ENCODE measurements at places on chromosomes 1 and 21. TPM values are rescaled to one million over a fixed set of nuclear protein-coding genes. Genes with fewer than 3 reads are reported as not detected.

GRCh38 chr1:165376041-165376810 is 19.7 kb upstream of the LMX1A start:
- H3K27ac ChIP-seq, result no peak overlapping the region
- no peaks in the 10 kb centered on the region for H3K36me3 ChIP-seq
- H3K27me3 ChIP-seq, result no peaks in the 10 kb centered on the region
- peak overlapping the region; percentile 68 for H3K4me3 ChIP-seq

DNA sequence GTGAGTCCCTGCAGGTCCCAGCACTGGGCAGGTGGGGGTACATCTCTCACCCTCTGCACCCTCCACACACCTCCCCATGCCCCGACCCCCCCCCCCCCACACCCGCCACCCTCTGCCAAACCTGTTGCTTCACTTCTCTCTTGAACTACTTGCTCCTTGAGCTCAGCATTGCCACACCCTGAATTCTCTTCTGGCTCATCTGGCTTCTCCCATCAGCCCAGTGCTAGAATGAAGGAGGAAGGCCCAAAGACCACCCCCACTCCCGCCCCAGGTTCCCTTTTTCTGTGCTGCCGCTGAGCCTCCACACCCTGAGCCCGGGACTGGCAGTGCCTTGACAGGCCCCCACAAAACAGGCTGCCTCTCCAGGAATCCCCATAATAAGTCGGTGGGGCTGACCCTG is 6.4 kb upstream of the TNNI1 start:
- no peak for DNase-seq
- H3K36me3 ChIP-seq, result no peaks in the 10 kb centered on the region
- H3K27me3 ChIP-seq, result no peaks in the 10 kb centered on the region
- no peaks in the 10 kb centered on the region for H3K4me1 ChIP-seq
- no peak overlapping the region for H3K4me3 ChIP-seq

GRCh38 chr1:110309767-110310166 is 29.4 kb upstream of the RBM15 start:
- no peaks in the 10 kb centered on the region for H3K27me3 ChIP-seq
- H3K4me3 ChIP-seq, result no peak overlapping the region
- DNase-seq, result no peak
- H3K27ac ChIP-seq, result no peak overlapping the region
- no peaks in the 10 kb centered on the region for H3K4me1 ChIP-seq

GRCh38 chr1:27332536-27333281 is 9.1 kb upstream of the SYTL1 start:
- no peak overlapping the region for H3K4me3 ChIP-seq
- H3K27ac ChIP-seq, result no peak overlapping the region
- DNase-seq, result no peak
- no peaks in the 10 kb centered on the region for H3K27me3 ChIP-seq

- H3K4me1 ChIP-seq, result no peaks in the 10 kb centered on the region
- no peaks in the 10 kb centered on the region for H3K36me3 ChIP-seq
- peak overlapping the region; percentile 68 for H3K4me3 ChIP-seq
- H3K27me3 ChIP-seq, result no peaks in the 10 kb centered on the region
- DNase-seq, result no peak
These were observed 41.4 kb downstream of the ZMYM1 start for GRCh38 chr1:35120458-35121133.

DNA sequence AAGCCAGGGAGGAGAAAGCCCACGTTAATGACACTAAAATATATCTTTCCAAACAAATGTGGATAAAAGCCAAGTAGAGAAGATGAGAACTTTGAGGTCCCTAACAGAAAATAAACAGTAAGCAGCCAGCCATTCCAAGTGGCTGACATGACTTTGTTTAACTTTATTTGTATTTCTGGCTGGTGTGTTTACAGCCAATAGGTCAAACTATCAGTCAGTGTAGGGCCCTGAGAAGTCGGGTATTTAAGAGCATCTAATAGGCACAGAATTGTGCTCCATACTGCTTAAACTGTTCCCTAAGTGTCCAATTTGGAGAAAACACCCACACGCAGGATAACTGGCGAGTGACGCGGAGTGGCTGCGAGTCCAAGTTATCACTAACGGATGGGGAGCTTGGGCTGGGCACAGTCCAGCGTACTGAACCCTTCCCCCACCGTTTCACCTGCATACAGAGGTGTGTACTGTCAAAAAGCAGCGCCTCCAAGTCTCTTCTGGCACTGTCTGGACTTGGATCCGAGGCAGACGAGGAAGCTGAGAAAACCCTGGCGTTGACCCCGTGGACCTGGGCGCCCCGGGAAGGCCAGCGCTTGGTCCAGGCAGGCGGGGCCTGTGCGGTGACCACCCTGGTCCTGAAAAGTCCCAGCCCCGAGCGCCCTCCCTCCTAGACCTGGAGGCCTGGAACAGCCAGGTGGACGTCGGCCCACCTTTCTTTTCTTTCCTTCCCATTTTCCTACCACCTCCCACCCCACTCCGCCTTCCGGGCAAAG is 662 bp upstream of the LGALS8 start:
- H3K36me3 ChIP-seq, result peaks cover 7% of the 10 kb centered on the region
- peaks cover 5% of the 10 kb centered on the region for H3K4me1 ChIP-seq
- no peak for DNase-seq

GRCh38 chr1:246875041-246876026 is 56.4 kb downstream of the AHCTF1 start:
- H3K27me3 ChIP-seq, result no peaks in the 10 kb centered on the region
- H3K36me3 ChIP-seq, result peaks cover 19% of the 10 kb centered on the region
- DNase-seq, result no peak
- no peak overlapping the region for H3K27ac ChIP-seq
- no peak overlapping the region for H3K4me3 ChIP-seq

DNA sequence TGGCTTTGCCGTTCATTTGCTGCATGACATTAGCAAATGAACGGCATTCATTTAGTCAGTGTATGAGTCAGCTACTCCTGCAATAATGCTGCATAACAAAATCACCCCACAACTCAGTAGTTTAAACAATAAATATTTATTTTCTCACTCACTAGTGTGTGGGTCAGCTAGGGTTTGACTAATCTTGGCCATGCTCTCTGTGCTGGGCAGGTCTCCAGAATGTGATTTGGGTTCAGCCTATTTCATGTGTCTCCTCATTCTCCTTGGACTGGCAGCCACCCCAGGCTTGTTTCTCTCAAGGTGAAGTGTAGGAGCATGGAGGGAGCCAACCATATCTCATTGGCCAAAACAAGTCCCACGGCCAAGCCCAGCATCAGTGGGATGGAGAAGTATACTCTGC is 104.3 kb downstream of the LACTBL1 start:
- DNase-seq, result no peak
- no peaks in the 10 kb centered on the region for H3K27me3 ChIP-seq
- peaks cover 6% of the 10 kb centered on the region for H3K4me1 ChIP-seq
- H3K4me3 ChIP-seq, result no peak overlapping the region
- no peak overlapping the region for H3K27ac ChIP-seq

DNA sequence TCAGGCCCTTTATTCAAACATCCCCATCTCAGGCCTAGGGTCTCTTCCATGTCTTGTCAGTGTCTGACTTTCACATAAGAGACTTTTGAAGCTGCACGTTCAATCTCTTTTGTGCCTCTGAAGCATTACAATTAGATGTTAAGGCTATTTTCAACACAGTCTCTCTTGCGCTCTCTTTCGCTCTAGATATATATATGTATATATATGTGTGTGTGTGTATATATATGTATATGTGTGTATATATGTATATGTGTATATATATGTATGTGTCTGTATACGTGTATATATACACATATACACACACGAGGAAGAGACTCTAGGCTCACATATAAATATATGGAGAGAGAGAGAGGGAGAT is 162.5 kb upstream of the RNPC3 start:
- H3K36me3 ChIP-seq, result no peaks in the 10 kb centered on the region
- no peak overlapping the region for H3K27ac ChIP-seq
- no peaks in the 10 kb centered on the region for H3K27me3 ChIP-seq
- no peaks in the 10 kb centered on the region for H3K4me1 ChIP-seq

GRCh38 chr1:183244466-183244865 is 58.4 kb downstream of the LAMC2 start:
- H3K27me3 ChIP-seq, result no peaks in the 10 kb centered on the region
- DNase-seq, result no peak
- H3K27ac ChIP-seq, result no peak overlapping the region
- peaks cover 14% of the 10 kb centered on the region for H3K4me1 ChIP-seq

DNA sequence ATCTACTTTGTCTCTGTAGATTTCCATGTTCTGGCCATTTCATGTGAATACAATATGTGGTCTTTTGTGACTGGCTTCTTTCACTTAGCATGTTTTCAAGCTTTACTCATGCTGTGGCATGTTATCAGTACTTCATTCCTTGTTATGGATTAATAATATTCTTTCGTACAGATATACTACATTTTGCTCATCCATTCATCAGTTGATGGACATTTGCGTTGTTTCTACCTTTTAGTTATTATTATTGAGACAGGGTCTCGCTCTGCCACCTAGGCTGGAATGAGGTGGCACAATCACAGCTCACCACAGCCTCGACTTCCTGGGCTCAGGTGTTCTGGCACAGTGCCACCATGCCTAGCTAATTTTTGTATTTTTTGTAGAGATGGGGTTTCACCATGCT is 21.4 kb downstream of the SFPQ start:
- no peaks in the 10 kb centered on the region for H3K4me1 ChIP-seq
- peaks cover 21% of the 10 kb centered on the region for H3K36me3 ChIP-seq
- no peak for DNase-seq

DNA sequence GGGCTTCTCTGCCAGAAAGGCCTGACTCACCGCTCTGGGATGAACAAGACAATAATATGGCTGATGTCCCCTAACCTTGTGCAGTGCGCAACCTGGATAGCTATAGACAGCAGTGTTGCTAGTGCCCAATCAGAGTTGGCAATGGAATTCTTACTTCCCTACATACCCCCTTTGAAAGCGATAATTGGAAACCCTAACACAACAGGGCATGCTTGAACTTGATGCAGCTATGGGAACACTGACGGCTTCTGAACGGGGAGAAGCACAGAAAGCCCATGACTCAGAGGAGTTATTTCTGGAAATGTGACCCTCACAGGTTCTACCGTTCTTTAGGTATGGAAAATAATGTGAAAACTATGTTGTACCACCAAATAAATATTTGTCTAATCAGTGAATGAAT is 200.6 kb downstream of the TRABD2B start:
- peaks cover 3% of the 10 kb centered on the region for H3K4me1 ChIP-seq
- no peak overlapping the region for H3K4me3 ChIP-seq
- no peak for DNase-seq
- H3K27me3 ChIP-seq, result no peaks in the 10 kb centered on the region

DNA sequence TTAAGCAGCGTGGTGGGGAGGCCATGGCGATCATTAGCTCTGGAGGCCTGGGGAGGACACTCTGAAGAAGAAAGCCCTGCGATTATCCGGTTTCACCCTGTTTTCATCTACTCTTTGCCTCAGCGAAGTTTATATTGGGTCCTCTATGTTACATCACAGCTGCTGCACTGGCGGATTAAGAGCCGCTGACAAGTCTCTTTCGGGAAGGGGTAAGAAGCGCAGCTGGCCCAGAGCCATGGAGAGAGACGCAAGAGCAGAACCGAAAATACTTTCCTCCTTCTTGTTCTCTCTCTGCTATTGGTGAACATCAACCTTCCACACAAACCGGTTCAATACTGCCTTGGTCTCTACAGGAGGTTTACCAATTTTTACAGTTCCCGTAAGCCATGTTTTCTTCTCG is 291.5 kb downstream of the FAM72C start:
- no peak overlapping the region for H3K4me3 ChIP-seq
- no peak for DNase-seq
- no peak overlapping the region for H3K27ac ChIP-seq
- H3K36me3 ChIP-seq, result no peaks in the 10 kb centered on the region
- H3K4me1 ChIP-seq, result no peaks in the 10 kb centered on the region

Gene POLR3C
- 42.9 TPM for total RNA-seq

Gene NBPF4
- not detected for total RNA-seq

Gene OR2T35
- total RNA-seq, result not detected

Gene B3GALT5
- total RNA-seq, result 0.14 TPM

Gene MMEL1
- total RNA-seq, result not detected
